ENCODE measurements at places on chromosomes 3 and 15.

- no peak for DNase-seq
These were observed 8.1 kb upstream of the LRRK1 start for GRCh38 chr15:100911086-100911485.

GRCh38 chr3:58350627-58351013 lies 17.9 kb downstream of the PXK start:
- peak; percentile 20 for DNase-seq

DNA sequence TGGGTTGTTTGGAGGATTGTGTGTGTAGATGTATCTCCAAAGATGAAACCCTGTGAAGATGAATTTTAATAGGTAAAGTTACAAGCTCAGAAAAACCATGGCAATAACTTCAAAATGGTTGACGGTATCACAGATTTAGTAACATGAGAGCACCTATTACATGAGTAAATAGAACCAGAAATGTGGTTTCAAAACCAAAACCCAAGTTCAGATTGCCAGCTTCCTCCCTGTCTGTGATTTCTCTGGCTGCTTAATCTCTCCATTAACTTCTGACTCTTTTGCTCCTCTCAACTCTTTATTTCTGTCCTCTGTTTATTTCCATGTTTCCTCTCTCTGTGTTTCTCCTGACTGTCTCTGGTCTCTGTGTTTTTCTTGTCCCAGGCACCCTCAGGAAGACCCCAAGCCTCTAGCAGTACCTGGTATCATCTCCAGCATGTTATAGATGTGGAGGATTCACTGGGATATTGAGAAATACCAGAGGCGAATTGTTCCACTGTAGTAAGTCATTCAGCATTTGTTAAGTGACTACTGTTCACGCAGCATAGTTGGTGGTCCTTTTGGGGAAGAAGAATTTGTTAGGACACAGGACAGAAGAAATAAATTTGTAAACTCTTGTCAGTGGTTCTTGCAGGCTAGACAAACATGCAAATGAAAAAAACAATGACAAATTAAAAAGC lies 138.8 kb downstream of the BBX start:
- DNase-seq, result no peak

DNA sequence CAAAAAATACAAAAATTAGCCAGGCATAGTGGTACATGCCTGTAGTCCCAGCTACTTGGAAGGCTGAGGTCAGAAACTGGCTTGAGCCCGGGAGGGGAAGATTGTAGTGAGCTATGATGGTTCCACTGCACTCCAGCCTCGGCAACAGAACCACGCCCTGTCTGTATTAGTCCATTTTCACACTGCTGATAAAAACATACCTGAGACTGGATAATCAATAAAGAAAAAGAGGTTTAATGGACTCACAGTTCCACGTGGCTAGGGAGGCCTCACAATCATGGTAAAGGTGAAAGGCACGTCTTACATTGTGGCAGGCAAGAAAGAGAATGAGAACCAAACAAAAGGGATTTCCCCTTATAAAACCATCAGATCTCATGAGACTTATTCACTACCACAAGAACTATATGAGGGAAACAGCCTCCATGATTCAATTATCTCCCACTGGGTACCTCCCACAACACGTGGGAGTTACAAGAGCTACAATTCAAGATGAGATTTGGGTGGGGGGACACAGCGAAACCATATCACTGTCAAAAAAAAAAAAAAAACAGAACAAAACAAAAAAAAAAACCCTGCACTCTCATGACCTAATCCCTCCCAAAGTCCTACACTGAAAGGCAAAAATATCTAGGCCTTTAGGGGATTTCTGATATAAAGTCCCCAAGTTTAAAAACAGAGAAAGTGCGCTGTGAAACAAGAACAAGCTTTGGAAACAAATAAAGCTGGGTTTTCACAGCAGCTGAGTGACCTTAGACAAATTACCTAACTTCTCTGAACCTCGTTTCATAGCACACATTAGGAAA lies 224.7 kb downstream of the IGSF11 start:
- no peak for DNase-seq

DNA sequence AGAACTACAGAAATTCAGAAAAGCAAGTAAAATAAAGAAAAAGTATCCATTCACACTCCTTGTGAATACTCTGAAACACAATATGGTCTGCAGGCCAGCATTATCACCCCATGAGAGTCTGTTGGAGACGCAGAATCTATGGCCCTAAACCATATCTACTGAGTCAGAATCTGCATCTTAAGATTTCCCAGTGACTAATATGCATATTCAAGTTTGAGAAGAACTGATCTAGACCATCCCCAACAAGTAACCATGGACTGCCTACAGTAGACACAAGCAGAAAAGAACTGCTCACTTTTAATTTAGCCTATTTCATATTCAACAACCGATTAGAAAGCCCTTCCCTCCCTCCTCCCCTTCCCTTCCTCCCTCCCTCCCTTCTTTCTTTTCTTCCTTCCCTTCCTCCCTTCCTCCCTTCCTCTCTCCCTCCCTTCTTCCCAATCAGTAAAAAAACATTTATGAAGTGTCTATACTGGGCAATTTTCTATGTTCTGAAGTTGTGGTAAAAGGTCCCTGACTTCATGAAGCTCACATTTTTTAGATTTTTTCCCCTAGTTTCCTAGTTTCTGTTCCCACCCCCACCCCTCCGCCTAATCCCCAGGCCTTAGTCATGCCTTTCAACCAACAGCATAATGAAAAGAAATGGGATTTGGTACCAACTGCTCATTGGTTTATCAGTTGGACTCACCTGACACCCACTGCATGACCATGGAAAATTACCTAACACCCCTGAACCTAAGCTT lies 125.2 kb downstream of the CNTN3 start:
- DNase-seq, result peak; percentile 5

GRCh38 chr3:28124882-28125281 lies 116.5 kb upstream of the CMC1 start:
- no peak for DNase-seq

GRCh38 chr3:52029053-52029452 lies 27.3 kb downstream of the DUSP7 start:
- no peak for DNase-seq

- DNase-seq, result no peak
These were observed 67.8 kb upstream of the ZBED2 start for GRCh38 chr3:111662907-111663306.

- no peak for DNase-seq
These were observed 36.6 kb downstream of the CPN2 start for GRCh38 chr3:194314388-194315068.

DNA sequence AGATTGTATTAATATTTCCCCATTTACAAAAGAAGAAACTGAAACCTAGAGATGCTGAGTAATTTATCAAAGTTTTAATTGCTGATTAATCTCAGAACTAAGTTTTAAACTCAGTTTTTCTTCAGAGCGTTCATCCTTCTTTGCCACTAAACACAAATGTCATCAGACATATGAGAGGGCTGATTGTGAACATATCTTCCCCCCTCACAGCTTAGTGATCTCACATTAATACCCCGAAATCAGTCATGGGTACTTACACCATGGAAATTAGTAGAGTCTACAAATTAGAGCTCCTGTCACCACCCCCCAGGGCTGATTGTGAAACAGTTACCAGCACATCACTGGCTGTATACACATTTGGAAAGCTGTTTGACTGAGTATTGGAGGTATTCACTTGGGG lies 189.3 kb upstream of the SGO1 start:
- DNase-seq, result no peak

GRCh38 chr3:98793971-98794370 lies 30.8 kb downstream of the ST3GAL6 start:
- peak; percentile 14 for DNase-seq

- DNase-seq, result no peak
These were observed 4.7 kb upstream of the COL6A5 start for GRCh38 chr3:130340766-130341165.
